Neural crest cell (in vitro differentiated cells): ENCODE measurements at places on chromosomes 11 and 22. TPM values are rescaled to one million over a fixed set of nuclear protein-coding genes. Genes with fewer than 3 reads are reported as not detected.
A peak's percentile ranks its signal among the peaks of the same experiment; 100 is the strongest.

DNA sequence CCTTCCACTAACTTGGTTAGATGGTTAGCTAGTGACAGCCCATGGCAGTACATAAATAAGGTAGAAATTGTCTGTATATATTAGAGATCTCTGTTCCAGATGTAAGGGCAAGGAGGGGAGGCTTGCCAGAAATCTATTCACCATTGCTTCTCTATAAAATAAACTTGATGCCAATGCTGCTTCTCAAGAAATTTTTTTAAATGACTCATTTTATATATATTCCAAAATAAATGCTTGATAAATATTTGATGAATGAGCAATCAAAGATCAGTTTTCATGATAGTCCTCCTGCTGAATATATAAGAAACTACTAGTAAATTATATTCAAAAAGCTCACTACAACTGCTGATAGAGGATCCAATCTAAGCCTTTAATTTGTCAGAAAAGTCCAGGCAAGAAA is 710.6 kb upstream of the CCDC179 start:
- no peak for DNase-seq

GRCh38 chr11:17609291-17610084 is 62.4 kb downstream of the OTOG start:
- DNase-seq: no peak

DNA sequence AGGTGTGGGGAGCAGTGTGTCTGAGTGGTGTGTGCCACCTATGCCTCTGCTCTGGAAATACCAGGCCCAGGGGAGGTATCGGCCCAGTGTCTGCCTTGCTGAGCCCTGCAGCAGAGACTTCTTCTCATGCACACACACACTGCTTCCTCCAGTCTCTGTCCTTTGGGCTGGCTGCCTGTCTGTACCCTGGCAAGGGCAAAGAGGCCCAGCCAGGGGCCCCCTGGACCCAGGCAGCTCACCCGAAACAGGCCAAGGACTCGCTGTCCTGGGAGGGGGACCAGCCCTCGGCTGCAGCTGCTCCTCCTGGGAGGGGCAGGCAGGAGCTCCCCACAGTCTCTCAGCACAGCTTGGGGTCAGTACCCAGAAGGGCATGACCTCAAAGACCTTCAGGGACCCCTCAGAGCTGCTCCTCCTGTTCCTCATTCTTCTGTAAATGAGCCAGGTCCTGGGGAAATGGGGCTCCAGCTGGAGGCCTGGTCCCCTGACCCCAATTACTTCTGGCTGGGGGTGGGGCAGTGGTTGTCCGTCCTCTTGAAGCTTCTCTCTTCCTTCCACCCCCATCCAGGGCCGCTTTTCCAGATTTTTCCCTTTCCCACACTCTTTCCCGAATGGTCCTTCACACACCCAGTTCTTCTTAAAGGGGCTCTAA is 24.5 kb upstream of the ALX4 start:
- DNase-seq: no peak

DNA sequence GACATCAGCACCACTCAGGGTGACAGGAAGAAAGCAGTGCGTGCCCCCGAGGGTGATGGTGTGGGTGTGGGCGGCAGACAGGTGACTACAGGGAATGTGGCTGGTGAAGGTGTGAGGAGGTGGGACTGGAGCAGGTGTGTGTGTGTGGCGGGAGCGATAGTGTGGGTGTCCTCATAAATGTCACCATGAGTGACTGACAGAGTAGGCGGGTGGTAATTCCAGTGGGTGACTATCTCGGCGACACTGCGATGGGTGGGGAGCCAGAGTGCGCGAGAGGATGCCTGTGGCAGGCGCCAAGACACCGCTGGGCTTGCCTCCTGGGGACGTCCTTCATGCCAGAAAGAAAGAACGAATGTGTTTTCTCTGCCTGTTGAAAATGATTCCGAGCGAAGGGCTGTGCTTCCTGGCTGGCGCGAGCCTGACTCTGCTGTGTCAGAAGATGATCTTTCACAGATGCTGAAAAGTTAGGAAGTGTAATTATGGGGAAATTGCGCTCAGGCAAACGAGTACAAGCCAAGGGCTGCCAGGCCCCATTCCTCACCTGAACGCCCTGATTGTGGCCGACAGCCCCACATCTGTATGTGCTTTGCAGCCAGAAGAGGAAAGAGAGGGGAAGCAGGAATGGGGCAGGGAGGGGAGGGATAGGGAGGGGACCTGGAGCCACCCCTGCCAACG is 98.8 kb upstream of the CD82 start:
- no peak for DNase-seq

- DNase-seq: no peak
These were observed 419.4 kb downstream of the MN1 start for GRCh38 chr22:27381960-27382742.

DNA sequence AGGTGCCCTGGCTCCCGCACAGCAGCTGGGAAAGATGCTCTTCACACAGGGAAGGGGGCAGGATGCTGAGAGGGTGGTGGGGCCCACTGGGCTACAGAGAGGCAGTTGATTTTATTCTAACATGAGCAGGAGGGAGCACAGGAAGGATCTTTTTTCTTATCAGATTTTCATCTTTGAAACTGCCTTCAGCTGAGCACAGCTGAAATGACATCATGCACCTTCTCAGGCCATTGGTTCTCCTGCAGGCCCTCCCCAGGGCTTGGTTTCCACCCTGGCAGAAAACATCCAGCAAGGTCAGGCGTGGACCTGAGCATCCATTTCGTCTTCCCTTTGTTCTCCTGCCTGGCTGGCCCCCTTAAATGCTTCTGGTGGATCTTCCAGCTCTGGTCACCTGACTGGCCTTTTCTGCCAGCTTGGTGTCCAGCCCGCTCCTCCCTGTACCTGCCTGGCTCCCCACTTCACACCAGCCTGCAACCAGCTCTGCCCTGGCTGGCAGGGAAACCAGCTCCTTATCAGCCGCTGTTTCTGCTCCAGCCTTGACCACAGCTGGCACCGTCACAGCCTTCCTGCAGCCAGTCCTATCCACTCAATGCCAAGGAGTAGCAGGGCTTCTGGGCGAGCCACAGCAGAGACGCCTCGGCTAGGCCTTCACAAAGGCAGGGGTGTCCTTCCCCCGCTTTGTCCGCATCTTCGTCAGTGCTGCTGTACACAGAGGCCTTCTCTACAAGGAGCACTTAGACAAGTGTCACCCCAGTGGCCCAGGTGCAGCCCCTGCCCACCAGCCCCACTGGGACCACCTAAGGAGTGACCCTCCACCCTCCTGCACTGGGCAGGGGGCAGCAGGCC is 36.5 kb downstream of the TOM1 start:
- DNase-seq: no peak

Gene PLEKHB1
- total RNA-seq: 42.6 and 42.7 TPM in 2 replicates

DNA sequence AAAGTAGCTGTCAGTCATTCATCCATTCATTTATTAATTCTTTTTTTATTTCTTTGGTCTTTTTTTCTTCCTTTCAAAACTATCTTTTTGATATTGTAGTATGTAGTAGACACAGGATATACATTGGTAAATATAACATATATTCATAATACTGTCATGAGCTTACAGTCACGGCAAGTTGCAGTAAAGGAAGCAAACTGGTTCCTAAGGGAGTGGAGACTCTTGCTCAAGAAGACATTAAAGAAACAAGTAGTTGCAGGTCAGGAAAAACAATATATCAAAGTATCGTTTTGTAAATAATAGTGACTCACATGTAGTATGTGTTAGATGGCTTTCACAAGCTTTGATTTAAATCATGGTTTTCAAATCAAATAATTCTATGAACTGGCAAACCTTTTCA is 7.5 kb downstream of the OR5AR1 start:
- no peak for DNase-seq

Gene SCN4B
- total RNA-seq: 2.0 and 2.4 TPM in 2 replicates

Gene GRM5
- total RNA-seq: 0.45 and 0.49 TPM in 2 replicates

Gene XKR3
- total RNA-seq: not detected in 2 replicates

- no peak for DNase-seq
These were observed 686.6 kb downstream of the LUZP2 start for GRCh38 chr11:25183411-25183810.

DNA sequence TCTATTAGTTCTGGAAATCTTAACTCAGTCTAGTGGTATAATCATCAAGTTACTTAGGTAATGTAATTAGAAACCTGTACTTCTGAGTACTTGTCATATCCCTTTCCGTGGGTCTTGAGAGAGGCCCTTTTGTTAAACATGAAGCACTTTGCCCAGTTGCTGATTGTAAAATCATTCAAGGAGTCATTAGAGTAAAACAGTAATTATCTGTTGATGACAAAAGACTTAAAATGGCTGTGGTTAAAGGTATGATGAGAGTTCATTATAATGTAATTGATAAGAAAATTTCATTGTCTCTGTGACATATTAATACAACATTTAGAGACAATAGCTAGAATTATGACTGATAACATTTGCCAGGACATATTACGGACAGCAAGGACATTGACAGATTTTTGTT is 34.3 kb downstream of the PRR5L start:
- no peak for DNase-seq

GRCh38 chr22:20128902-20129746 is 2.5 kb upstream of the ZDHHC8 start:
- DNase-seq: peak; percentile 41

GRCh38 chr11:106152824-106153223 is 75.4 kb downstream of the AASDHPPT start:
- DNase-seq: no peak

Gene FREY1
- total RNA-seq: 2.5 and 3.3 TPM in 2 replicates

Gene UCP3
- 4.0 TPM in 2 replicates for total RNA-seq

Gene MMP8
- not detected in 2 replicates for total RNA-seq

Gene ATM
- 68.5 and 77.3 TPM in 2 replicates for total RNA-seq

- DNase-seq: no peak
These were observed 3.6 kb downstream of the INCENP start for GRCh38 chr11:62127426-62127825.

DNA sequence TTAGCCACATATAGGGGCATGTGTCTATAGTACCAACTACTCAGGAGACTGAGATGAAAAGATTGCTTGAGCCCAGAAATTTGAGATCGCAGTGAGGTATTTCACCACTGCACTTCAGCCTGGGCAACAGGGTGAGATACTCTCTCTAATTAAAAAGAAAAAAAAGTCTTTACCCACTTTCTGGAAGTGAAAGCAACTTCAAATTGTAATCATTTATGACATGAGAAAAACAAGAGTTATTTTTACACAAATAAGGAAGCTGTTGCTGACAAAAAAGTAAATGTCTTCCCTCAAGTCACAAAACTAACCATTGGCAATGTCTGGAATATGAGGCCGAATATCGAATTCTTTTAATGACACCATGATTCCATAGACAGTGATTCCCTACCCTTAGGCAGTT is 71.4 kb downstream of the GLYATL1 start:
- no peak for DNase-seq

Gene TMEM191B
- total RNA-seq: 1.0 and 1.5 TPM in 2 replicates

- DNase-seq: no peak
These were observed 333.5 kb upstream of the PITPNB start for GRCh38 chr22:28252539-28252938.

DNA sequence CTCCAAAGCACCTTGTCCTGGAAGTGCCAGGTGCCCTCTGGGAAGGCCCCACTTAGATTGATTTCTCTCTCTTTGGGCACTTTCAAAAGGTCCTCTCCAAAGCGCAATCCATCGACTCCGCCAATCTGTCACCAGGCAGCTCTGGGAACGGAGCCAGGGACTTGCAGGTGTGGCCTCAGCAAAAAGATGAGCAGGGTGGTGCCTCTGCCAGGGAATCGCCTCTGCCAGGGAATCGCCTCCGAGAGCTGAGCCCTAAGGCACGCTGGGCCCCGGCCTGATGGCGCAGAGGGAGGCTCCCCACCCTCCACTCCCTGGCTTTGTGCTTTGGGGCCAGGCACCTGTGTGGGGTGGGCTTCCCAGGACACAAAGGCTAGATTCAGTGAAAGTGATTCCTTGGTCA is 1391.3 kb downstream of the TBC1D22A start:
- DNase-seq: no peak

- DNase-seq: no peak
These were observed 2.0 kb downstream of the KDM2A start for GRCh38 chr11:67120881-67121710.
